ENCODE measurements at places on chromosomes 4 and X.

DNA sequence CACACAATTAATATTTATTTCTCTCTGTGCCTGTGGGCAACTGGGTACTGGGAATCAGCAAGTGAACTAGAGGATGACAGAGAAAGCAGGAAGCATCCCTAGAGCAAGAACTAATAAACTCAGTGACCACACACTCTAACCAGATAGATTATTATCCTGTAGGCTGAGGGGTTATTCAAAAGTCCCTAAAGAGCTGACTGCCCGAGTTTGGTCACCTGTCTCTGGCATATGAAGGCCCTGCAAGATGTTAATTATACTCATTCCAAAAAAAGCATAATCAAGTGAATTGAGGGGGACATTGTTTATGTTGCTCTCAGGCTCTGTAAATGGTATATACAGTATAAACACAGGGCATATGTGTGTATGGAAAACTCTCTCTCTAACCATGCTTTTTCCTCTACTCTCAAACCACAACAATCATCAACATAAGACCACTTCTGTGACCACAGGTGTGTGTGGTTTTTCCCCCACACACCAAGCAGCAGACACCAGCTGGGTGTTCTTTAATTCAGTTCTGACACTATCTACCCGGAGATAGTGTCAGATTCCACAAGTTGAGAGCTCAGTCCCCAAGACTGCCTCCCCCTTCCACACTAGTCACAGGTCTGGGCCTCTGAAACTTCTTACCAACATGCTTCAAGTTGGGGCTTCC is 6.2 kb upstream of the HPSE start:
- peak; percentile 21 for DNase-seq

DNA sequence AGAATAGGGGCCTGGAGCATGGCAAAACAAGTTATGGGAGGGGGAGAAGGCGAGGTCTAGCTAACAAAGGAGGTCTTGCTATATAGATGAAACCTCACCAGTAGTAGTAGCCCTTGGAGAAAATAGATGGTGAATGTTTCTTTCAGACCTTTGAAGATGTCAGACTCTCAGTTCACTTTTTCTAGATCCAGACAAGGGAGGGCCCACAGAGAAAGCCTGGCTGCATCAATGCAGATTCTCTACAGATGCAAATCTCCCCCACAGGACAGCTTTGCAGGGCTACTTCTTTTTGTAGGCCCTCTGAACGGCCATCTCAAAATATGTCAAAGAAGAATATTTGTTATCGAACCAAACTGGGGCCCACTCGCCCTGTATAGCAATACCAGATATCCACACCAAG is 159.7 kb downstream of the ANK2 start:
- no peak for DNase-seq

DNA sequence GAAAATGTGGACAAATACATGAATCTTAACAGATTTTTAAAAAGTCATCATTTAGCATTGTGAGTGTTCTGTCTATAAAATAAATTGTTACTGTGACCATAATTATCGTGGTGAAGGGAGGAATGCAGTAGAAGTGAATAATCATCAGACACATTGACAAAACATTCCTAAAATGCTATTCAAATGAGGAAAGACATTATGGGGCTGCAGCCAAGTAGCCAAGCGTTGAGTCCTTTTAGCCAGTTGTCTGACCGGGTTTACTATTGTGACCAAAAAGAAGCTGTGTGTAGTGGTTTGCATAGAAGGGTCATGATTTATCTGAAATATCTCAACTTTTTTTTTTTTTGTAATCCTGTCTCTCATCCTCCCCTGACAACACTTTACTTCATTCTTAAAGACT is 19.5 kb downstream of the WWC2 start:
- DNase-seq = no peak

GRCh38 chrX:38081909-38082308 is 75.6 kb downstream of the SYTL5 start:
- no peak for DNase-seq

DNA sequence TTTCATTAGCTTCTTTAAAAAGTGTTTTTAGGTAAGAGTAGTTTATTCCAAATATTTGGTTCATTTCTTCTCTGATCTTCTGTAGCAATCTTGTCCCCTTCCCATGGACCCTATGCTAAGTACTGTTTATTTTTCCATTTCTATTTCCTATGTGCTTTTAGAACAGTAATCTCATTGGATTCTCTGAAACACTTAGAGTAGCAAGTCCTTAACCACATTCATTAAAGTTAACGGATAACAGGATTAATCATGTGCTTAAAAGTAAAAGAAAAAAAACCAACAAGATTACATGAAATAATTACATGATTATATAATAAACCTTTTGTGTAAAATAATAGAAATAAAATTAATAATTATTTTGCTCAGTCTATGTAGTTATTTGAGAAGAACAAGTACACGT is 929.7 kb downstream of the C4orf33 start:
- no peak for DNase-seq

GRCh38 chr4:185787926-185788679 is 23.9 kb downstream of the SORBS2 start:
- DNase-seq = no peak

DNA sequence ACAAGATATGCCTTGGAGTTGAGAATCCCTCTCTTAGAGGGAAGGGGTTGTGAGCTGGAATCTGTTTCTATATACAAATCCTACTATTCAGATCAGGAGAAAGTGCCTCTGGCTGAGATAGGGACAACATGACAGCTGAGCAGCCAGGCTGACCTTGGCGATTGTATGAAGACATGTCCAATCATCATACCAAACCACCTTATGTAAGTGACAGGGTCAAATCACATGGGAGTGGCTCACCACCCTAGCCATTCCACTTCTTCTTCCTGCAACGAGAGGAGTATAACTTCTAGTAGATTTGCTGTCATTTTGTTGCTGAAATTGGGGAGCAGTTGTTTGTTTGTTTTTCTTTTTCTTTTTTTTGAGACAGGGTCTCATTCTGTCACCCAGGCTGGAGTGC is 48.3 kb upstream of the TMEM150C start:
- no peak for DNase-seq

GRCh38 chr4:38366456-38366855 is 297.5 kb upstream of the KLF3 start:
- DNase-seq = no peak

All from stimulated activated CD8-positive, alpha-beta memory T cell treated with anti-CD3 and anti-CD28 coated beads, Interleukin-4, amount 100 ng/mL, for 24 hours (primary cell).